Activated CD8-positive, alpha-beta T cell treated with anti-CD3 and anti-CD28 coated beads, Interleukin-2, amount 10 ng/mL, durations not matched to agents 7 days and 5 days (primary cell): ENCODE measurements at places on chromosomes 11 and 22. TPM values are rescaled to one million over a fixed set of nuclear protein-coding genes. Genes with fewer than 3 reads are reported as not detected.

- peaks cover 66% of the 10 kb centered on the region for H3K4me1 ChIP-seq
- peaks cover 56% of the 10 kb centered on the region for H3K36me3 ChIP-seq
- DNase-seq = no peak
Observed at GRCh38 chr22:24140357-24140756, 40.9 kb upstream of the SUSD2 start.

DNA sequence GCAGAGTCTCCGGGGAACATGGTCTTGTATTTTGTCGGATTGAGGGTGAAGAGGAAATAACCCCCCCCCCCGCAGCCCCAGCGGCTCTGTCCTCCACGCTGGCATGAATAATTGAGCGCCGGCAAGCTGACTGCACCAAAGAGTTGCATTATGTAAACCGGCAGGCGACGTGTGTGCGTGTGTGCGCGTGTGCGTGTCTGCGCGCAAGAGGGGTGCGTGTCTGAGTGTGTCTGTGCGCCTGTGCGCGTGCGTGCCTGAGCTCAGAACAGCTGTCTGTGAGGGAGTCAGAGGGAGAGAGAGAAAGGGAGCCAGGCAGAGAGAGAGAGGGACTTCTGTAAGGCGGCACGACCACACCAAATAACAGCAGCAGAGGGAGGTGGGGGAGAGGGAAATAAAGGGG is 94.4 kb downstream of the SCN3B start:
- peaks cover 2% of the 10 kb centered on the region for H3K36me3 ChIP-seq
- peak overlapping the region; percentile 32 for H3K4me3 ChIP-seq
- peak; percentile 52 for DNase-seq
- H3K27me3 ChIP-seq = peaks cover 2% of the 10 kb centered on the region
- H3K27ac ChIP-seq = peak overlapping the region; percentile 31

The OR52E4 gene
- total RNA-seq = not detected

DNA sequence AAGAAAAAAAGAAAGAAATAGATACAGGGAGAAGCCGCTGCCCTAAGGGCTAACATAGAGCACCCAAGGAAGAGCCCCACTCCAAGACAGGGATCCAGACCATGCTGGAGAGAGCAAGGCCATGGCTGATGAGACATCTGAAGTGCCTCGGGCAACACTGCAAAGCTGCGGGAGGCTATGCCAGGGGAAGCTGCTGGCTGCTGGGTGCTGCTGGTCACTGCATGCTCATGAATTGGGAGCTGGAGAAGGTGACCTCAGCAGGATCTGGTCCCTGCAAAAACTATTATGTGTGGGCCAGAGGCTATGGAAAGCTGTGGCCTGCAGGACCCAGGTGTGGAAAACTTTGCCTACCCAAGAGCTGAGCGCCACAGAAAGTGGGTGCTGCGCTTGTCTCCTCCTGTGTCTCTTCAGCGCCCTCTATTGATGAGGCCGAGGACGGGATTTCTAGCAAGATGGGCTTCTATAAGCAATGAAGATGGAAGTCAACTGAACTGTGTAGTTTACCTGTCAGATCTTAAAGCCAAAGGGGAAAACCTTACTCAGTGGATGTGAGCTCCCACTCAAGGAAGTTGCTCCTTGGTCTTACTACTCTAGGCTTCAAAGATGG is 17.3 kb upstream of the SLC29A2 start:
- H3K4me1 ChIP-seq = peaks cover 11% of the 10 kb centered on the region
- no peaks in the 10 kb centered on the region for H3K36me3 ChIP-seq
- H3K27ac ChIP-seq = no peak overlapping the region

- DNase-seq = no peak
- no peaks in the 10 kb centered on the region for H3K36me3 ChIP-seq
- no peak overlapping the region for H3K4me3 ChIP-seq
- H3K27me3 ChIP-seq = no peaks in the 10 kb centered on the region
- H3K27ac ChIP-seq = no peak overlapping the region
- H3K4me1 ChIP-seq = peaks cover 1% of the 10 kb centered on the region
Observed at GRCh38 chr22:36088292-36088691, 59.7 kb upstream of the RBFOX2 start.

The MYOD1 gene
- total RNA-seq = not detected

GRCh38 chr22:45891996-45892621 is 84.9 kb downstream of the WNT7B start:
- no peak overlapping the region for H3K27ac ChIP-seq
- no peaks in the 10 kb centered on the region for H3K36me3 ChIP-seq
- H3K4me3 ChIP-seq = no peak overlapping the region

DNA sequence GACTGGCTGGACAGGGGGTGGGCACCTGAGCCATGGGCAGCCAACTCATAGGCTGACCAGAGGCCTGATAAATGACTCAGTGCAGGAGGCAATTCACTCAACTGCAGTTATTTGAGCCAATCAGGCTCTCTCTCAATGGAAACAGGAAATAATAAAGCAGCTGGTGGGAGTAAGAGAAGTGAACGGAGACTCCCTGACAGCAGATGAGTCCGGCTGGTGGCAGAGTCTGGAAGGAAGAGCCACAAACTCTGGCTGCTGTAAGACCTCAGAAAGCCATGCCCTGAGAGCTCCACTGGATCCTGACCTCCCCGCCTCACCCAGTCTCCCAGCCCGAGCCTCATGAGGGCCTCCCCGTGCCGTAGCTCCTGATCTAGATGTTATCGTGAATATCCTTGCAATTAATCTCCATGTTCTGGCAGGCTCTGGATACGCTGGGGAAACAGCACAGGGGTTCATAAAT is 69.8 kb downstream of the TRIM29 start:
- H3K4me1 ChIP-seq = no peaks in the 10 kb centered on the region
- no peak overlapping the region for H3K4me3 ChIP-seq
- H3K27ac ChIP-seq = no peak overlapping the region
- no peak for DNase-seq
